OCI-M1 (cell line): ENCODE measurements at places on chromosomes 11 and 22.

- peak; percentile 64 for DNase-seq
These were observed 137.7 kb downstream of the WT1 start for GRCh38 chr11:32297611-32298011.

GRCh38 chr11:44990665-44991064, 40.0 kb upstream of the TP53I11 start:
- no peak for DNase-seq

DNA sequence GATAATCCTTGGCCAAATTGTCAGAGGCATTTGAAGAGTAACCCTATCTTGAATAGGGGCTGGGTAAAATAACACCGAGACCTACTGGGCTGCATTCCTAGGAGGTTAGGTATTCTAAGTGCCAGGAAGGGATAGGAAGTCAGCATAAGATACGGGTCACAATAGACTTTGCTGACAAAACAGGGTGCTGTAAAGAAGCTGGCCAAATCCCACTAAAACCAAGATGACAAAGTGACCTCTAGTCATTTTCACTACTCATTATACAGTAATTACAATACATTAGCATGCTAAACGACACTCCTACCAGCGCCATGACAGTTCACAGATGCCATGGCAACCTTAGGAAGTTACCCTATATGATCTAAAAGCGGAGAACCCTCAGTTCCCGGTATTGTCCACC, 964 bp upstream of the REXO2 start:
- peak; percentile 45 for DNase-seq

DNA sequence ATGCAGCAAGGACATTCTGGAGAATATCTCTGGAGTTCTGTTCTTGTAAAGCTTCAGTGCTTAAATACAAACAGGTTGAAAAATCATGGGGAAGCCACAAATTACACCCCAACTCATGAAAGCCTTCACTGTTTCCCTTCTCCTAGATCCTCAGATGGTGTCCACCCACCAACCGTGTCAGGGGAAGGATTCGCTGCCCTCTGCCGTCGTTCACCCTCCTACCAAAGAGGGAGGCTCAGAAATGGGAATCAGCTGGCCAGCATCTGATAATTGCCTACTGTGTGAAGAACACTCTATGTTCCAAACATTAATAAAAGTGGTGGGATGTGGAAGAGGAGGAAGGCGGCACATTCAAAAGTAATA, 7.4 kb upstream of the HEPACAM start:
- no peak for DNase-seq

GRCh38 chr11:96254087-96254486, 88.9 kb downstream of the MAML2 start:
- DNase-seq: no peak

DNA sequence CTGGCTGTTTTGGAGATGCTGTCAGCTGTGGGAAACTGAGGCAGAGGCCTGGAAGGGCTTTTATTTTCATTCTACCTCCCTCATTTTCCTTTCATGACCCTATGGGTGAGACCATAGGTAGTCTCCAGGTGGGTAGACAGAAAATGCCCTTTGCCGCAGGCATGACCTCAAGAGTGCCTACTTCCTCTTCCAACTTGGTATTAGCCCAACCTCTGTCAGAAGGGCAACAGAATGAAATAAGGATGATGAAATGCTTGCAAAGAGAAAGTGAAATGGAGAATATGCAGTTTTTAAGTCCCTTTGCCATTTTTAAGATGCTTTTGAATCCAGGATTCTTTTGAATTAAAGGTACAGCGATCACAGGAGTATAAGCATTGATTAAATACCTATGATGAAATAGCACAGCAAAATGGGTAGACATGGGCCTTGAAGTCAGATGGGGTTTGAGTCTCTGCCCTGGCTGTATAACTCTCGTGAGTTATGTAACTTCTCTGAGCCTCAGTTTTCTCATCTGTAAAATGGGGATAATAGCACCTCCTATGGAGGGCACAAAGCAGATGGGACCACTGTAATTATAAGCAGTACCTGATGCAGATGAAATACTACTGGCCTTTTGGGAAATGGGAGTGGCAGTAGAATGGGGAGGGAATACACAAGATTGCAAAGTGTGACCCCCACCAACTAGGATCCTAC, 3.7 kb downstream of the ASPHD2 start:
- peak; percentile 88 for DNase-seq
